ENCODE measurements at places on chromosomes 12 and 14.

GRCh38 chr12:7892186-7892980, 19.7 kb upstream of the SLC2A14 start:
- no peak for DNase-seq

GRCh38 chr14:72752034-72752412, 141.9 kb downstream of the DPF3 start:
- no peak for DNase-seq

- DNase-seq: no peak
Measured at GRCh38 chr12:81086342-81086741, 8.5 kb downstream of the ACSS3 start.

GRCh38 chr14:61928300-61928699, 166.1 kb downstream of the SNAPC1 start:
- no peak for DNase-seq

DNA sequence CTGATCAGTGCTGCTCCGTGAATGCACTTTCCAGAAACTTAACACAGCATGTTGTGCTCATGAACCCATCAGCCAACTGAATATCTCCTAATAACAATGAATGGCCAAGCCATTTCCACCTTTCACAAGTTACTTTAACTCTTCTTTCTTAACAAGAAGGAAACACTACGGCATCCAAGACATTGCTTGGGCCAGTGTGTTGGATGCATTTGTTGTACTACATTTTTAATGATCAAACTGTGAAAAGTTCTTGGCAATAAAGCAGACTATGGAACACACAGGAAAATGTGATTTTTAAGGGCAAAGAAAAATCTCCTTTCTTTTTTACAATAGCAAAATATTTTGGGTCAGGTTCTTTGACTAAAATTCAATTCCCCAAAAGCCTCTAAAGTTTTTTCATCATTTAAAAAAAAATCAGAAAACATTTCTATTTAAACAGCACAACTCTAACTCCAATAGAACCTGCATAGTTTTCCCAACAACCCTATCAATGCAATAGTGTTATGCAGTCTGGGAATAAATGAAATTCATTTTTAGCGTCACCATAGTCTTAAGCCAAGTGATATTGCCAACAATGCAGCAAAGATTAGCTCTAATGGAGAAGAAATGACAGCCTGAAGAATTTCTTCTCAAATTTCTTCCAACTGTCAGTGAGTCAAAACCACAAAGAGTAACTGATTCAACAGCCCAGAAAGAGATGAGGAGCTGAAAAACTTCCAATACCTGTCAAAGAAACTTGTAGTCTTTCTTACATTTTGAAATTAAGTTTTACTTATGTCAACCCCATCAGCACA, 50.7 kb upstream of the PTPRR start:
- DNase-seq: no peak

- DNase-seq: no peak
Measured at GRCh38 chr12:41293011-41293410, 104.9 kb downstream of the PDZRN4 start.

GRCh38 chr14:40417777-40418401, 985.7 kb upstream of the FBXO33 start:
- no peak for DNase-seq

GRCh38 chr12:66683073-66683472, 4.2 kb upstream of the GRIP1 start:
- DNase-seq: no peak

GRCh38 chr12:96371790-96372699, 28.2 kb downstream of the CDK17 start:
- DNase-seq: no peak

DNA sequence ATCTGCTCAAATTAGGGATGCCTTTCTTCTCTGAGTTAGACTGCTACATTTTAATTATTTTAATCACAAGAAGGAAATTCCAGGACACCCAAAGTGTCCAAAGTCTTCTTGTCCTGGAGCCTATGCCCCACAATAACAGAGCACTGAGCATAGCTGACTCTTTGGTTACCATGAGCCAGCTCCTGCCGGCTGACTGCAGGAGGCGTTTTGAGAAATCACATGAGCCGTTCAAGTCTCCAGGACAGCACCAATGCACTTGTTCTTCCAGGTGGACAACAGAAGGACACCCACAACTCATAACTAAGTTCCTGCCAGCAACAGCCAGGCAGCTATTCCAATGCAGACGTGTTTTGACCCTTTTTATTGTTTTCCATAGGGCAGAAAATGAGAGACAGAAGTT, 46.0 kb upstream of the SRSF5 start:
- no peak for DNase-seq

GRCh38 chr14:88729159-88729558, 63.6 kb downstream of the EML5 start:
- no peak for DNase-seq

DNA sequence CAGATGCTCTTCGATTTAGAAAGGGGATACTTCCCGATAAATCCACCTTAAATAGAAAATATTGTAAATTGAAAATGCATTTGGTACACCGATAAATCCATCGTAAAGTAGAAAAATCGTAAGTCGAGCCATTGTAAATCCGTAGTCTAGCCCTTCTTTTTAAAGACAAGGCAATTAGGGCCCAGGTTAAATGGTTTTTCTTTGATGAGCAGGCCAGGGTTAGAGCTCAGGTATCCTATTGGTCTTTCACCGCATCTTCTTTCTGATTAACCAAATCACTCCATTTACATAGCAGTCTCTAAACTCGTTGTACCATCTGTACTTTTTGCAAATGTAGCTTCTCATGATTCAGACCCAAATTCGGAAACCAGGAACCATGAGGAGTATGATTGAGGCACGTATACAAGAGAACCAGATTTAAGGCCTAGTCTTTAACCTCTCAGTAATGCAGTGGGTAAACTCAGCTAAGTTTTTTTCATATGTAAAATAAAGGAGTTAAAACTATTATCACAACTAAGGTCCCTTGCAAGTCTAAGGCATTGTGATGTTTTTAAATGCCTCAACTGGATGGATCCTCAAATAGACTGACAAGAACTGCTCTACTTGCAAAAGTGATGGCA, 2.2 kb upstream of the YAF2 start:
- no peak for DNase-seq

GRCh38 chr12:96766232-96766631, 140.8 kb upstream of the NEDD1 start:
- no peak for DNase-seq

Measured in stimulated activated CD4-positive, alpha-beta T cell treated with anti-CD3 and anti-CD28 coated beads, Interleukin-12 subunit alpha, Interleukin-12 subunit beta, amount 100 ng/mL, for 4 hours (primary cell).